GM12891 (cell line): ENCODE measurements at places on chromosomes 4 and X.

- DNase-seq: no peak
Measured at GRCh38 chrX:33014086-33014485, 197.3 kb downstream of the DMD start.

- no peak for DNase-seq
Measured at GRCh38 chr4:100517864-100518341, at the start of gene EMCN. Gene EMCN, minus strand, starts transcription at chr4:100518022. Its CDS starts 108 bp downstream, at chr4:100517914.

- no peak for DNase-seq
Measured at GRCh38 chr4:120812216-120812615, 110.3 kb downstream of the PRDM5 start.

GRCh38 chr4:165327211-165328100 is at the start of gene MSMO1:
Gene MSMO1, plus strand, starts transcription at chr4:165327669. Its CDS starts 5,702 bp downstream, at chr4:165333371.
- peak; percentile 78 for DNase-seq

- DNase-seq: no peak
Measured at GRCh38 chr4:78720994-78721677, 55.0 kb upstream of the BMP2K start.

DNA sequence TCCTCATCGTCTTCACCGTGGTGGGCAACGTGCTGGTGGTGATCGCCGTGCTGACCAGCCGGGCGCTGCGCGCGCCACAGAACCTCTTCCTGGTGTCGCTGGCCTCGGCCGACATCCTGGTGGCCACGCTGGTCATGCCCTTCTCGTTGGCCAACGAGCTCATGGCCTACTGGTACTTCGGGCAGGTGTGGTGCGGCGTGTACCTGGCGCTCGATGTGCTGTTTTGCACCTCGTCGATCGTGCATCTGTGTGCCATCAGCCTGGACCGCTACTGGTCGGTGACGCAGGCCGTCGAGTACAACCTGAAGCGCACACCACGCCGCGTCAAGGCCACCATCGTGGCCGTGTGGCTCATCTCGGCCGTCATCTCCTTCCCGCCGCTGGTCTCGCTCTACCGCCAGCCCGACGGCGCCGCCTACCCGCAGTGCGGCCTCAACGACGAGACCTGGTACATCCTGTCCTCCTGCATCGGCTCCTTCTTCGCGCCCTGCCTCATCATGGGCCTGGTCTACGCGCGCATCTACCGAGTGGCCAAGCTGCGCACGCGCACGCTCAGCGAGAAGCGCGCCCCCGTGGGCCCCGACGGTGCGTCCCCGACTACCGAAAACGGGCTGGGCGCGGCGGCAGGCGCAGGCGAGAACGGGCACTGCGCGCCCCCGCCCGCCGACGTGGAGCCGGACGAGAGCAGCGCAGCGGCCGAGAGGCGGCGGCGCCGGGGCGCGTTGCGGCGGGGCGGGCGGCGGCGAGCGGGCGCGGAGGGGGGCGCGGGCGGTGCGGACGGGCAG is 792 bp downstream of the ADRA2C start:
- DNase-seq: no peak

- no peak for DNase-seq
Measured at GRCh38 chrX:19883878-19884277, 3.5 kb downstream of the SH3KBP1 start.

- DNase-seq: no peak
Measured at GRCh38 chr4:177283167-177283566, 26.5 kb upstream of the NEIL3 start.

DNA sequence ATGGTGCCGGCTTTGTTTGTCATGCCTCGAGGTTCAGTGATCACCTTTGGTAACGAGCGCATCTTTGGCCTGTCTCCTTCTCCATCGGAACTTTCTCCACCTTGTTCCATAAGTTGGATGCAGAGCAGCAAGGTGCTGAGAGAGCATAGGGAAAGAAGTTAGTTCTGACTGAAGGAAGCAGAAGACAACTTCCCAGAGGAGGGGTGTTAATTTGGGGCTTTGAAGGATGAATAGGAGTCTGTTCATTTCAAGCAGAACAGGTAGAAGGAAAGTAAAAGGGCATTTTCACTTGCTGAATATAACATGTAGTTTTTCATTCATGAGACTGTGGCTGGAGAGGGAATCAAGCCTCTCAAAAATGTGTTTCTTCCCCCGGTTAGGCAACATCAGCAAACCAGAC is 232.0 kb upstream of the PSAPL1 start:
- DNase-seq: no peak

- no peak for DNase-seq
Measured at GRCh38 chrX:40094041-40094899, 3.5 kb downstream of the BCOR start.

DNA sequence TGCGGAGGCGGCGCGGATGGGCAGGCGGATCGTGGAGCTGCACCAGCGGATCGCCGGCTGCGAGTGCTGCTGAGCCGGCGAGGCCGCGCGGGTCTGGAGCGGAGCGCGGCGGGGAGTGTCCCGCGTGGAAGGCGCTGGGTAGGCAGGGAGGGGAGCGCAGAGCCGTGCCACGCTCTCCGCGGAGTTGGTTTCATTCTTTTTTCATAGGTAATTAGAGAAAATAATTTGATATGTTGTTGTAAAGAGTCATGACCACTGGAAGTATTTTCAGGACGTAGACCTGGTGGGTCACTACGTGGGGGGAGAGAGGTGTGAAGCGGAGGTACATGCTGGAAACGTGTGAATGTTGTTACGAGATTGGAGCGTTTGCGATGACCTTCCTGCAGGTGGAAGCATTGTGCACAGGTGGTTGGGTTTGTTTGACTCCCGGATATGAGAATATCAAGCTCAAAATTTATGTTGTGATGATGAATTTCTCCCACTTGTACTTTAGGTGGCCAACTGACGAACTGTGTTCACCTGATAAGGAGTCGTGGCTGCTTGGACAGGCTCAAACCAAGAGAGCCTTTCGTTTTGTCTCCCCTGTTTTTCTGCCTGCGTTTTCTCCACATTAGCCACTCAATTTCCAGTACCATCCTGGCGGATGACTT is 19.1 kb upstream of the S100P start:
- peak; percentile 60 for DNase-seq

GRCh38 chr4:167578906-167579305 is 344.6 kb upstream of the SPOCK3 start:
- DNase-seq: no peak

DNA sequence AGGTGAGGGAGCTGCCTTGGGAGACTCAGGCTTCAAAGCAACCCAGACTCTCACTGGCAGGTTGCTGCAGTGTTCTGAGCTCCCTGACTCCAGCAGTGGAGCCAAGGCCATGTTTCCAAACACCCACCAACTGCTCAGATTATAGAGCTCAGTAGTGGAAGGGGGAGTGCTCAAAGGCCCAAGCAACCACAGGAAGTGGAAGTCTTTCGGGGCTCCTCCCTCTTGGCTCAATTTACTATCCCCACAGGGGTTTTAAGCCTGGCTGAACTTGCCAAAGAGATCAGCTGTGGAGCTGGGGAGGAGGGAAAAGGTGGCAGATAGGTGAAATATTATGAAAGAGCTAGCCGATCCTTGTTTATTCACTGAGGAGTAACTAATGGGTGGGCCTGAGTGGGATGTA is 82.5 kb downstream of the HPRT1 start:
- DNase-seq: no peak

DNA sequence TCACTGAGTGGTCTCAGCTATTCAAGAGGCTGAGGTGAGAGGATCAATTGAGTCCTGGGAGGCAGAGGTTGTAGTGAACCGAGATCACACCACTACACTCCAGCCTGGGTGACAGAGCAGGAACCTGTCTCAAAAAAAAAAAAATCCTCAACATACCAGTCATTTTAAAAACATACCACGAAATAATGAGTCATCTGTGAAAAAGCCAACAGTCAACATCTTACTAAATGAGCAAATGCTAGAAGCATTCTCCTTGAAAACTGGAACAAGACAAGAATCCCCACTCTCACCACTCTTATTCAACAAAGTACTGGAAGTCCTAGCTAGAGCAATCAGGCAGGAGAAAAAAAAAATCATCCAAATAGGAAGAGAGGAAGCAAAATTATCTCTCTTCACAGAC is 104.0 kb upstream of the ARHGEF9 start:
- no peak for DNase-seq

GRCh38 chr4:72568959-72569718 is at the start of gene ADAMTS3:
Gene ADAMTS3, minus strand, starts transcription at chr4:72569221. Its CDS starts 459 bp downstream, at chr4:72568762.
- DNase-seq: peak; percentile 30

DNA sequence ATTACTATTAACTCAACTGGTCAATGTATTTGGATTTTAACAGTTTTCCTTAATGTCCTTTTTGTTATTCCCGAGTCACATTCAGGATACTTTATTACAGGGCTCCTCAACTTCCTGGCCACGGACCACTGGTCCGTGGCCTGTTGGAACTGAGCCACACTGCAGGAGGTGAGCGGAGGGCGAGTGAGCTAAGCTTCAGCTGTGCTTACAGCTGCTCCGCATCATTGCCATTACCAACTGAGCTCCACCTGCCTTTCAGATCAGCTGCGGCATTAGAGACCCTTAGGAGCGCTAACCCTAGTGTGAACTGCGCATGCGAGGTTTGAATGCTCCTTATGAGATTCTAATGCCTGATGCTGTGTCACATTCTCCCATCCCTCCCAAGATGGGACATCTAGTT is 591.7 kb downstream of the CCSER1 start:
- no peak for DNase-seq

GRCh38 chr4:152062936-152063620 is 302.3 kb upstream of the GATB start:
- DNase-seq: no peak

GRCh38 chrX:154526901-154527675 is 11.1 kb upstream of the FAM3A start:
- DNase-seq: peak; percentile 43
